ENCODE measurements at places on chromosomes 7 and 10. TPM values are rescaled to one million over a fixed set of nuclear protein-coding genes. Genes with fewer than 3 reads are reported as not detected.
A peak's percentile ranks its signal among the peaks of the same experiment; 100 is the strongest.

The ZRANB1 gene
- 14.9 TPM for total RNA-seq

The ATOH7 gene
- not detected for total RNA-seq

The GIMAP6 gene
- 35.8 TPM for total RNA-seq

DNA sequence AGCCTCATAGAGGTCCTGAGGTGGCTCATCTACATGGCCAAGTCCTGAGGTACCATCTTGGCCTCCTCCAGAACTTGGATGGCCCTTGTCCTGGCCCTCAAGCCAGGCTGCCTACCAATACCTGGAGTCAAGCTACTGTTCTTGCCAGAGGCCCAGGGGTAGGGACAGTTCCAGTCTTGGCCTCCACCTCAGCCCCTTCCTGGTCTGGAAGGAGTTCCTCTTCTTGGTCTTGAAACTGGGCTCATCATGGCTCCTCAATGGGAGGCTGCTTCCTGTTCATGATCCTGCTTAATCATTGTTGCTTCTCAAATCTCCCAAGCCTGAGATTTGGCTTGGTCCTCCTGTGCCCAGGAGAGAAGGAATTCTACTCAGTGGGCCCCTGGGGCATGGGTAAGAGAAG lies 3.9 kb downstream of the HPS6 start:
- DNase-seq = no peak

GRCh38 chr7:30998180-30998579 lies 34.4 kb downstream of the GHRHR start:
- DNase-seq = no peak

GRCh38 chr7:135342887-135343286 lies 109.2 kb downstream of the STRA8 start:
- DNase-seq = no peak

GRCh38 chr10:3213208-3213607 lies 40.6 kb upstream of the PITRM1 start:
- DNase-seq = no peak

GRCh38 chr7:153061910-153062528 lies 302.5 kb downstream of the ACTR3B start:
- peak; percentile 57 for DNase-seq

- peak; percentile 63 for DNase-seq
Measured at GRCh38 chr7:131745390-131746248, 189.2 kb upstream of the PODXL start.

The BRI3 gene
- 66.8 TPM for total RNA-seq

- peak; percentile 80 for DNase-seq
Measured at GRCh38 chr10:117442944-117443685, 67.9 kb upstream of the PDZD8 start.

DNA sequence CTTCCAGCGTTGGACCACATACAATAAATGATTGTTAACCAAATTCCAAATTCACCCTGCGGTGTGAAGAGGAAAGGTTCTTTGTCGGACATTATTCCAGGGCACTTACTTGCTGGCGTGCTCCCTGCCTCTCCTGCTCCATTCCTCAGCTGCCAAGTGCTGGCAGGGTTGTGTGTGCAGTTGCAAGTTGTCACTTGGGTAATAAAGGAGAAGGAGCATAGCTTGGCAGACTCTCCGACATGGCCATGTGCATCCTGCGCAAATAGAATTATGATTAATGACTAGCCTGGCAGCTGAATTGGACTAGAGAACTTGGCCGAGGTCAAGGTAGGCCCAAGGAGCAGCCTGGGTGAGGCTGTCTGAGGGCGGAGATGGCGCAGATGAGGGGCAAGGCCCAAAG lies 92.3 kb upstream of the ELMO1 start:
- DNase-seq = no peak

- peak; percentile 81 for DNase-seq
Measured at GRCh38 chr7:51123322-51124019, 193.1 kb downstream of the COBL start.

The OR9A4 gene
- total RNA-seq = not detected

- no peak for DNase-seq
Measured at GRCh38 chr7:27187475-27188385, 2.7 kb upstream of the HOXA11 start.

The OPN4 gene
- total RNA-seq = not detected

- DNase-seq = no peak
Measured at GRCh38 chr7:139456511-139456910, 27.0 kb downstream of the KLRG2 start.

- peak; percentile 93 for DNase-seq
Measured at GRCh38 chr10:14583252-14583651, 191.4 kb downstream of the FAM107B start.

The FIS1 gene
- 127 TPM for total RNA-seq

Data from activated CD4-positive, alpha-beta T cell treated with anti-CD3 and anti-CD28 coated beads, Interleukin-2, amount 10 ng/mL, durations not matched to agents 24 days and 14 days (primary cell).